ENCODE measurements at places on chromosomes 4 and X.

- DNase-seq, result no peak
Measured at GRCh38 chrX:148647651-148648050, 147.2 kb downstream of the AFF2 start.

- DNase-seq, result no peak
Measured at GRCh38 chr4:170259631-170260153, 169.9 kb upstream of the AADAT start.

GRCh38 chr4:148430854-148431253 is 11.4 kb downstream of the NR3C2 start:
- DNase-seq, result no peak

GRCh38 chr4:41339812-41340809 is 83.4 kb downstream of the UCHL1 start:
- DNase-seq, result no peak

DNA sequence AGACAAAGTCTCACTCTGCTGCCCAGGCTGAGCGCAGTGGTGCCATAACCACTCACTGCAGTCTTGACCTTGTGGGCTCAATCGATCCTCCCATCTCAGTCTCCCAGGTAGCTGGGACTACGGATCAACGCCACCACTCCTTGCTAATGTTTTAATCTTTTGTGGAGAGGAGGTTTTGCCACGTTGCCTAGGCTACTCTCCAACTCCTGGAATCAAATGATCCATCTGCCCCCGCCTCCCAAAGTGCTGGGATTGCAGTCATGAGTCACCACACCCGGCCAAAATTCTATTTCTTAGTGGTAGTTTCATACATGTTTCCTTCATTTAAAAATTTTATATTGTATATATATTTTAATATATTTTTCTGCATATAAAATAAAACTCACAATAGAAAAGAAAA is 125.8 kb upstream of the CLNK start:
- DNase-seq, result no peak

GRCh38 chr4:179182741-179183140 is 1740.5 kb upstream of the AGA start:
- no peak for DNase-seq

- no peak for DNase-seq
Measured at GRCh38 chr4:109846395-109847098, 1.4 kb upstream of the LRIT3 start.

DNA sequence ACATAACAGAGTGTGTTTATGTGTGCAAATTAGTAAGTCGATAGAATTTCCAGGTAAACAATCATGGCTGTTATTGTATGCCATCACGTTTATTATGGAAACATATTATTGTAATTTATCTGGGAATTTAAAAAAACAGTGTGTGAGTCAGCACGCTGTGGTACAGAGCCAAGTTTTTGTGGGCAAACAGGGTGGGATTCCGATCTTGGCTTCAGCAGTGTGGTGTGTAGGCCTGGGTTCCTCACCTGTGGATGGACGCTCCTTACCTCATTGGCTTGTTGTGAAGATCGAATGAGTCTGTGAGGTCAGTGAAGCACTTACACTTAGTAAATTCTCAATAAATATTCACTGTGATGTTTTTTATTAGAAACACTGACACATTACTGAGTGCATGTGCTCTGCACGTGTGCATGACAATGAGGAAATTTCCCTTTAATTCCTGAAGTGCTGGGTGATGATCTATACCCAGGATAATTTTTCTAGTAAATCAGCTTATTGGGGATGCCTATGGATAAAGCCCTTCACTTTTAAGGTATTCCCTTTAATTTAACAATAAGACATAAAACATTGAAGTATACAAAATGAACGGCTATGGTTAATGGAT is 36.4 kb downstream of the SLIT2 start:
- no peak for DNase-seq

- no peak for DNase-seq
Measured at GRCh38 chr4:77921701-77922100, 59.1 kb downstream of the MRPL1 start.

GRCh38 chr4:37812713-37813112 is 13.8 kb upstream of the PGM2 start:
- DNase-seq, result no peak

DNA sequence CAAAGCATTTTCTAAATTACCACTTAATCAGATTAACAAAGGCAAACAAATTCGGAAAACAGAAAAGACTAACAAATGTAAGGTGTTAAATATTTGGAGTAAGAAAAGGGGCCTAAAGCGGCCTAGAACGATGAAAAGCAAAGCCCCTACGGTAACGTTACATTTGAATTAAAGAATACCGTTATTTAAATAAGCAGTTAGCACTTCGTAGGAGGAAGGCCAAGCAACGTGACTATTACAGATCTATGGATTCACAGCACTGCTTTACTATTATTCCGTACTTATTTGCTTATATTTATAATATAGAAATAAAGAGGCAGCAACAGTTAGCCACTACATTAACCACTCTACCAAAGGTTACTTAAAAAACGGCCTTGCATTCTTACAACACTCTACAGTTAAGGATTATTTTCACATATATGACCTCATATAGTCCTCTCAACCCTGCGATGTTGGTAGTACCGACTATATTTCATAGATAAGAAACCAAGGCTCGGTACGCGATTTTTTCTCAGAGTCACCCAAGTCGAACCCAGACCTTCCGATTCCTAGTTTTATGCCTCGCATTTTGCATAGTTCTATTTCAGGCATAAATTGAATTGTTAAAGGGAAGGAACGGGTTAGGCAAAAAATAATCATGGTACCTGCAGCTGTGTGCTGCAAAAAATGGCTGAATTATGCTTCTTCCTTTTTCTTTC is 2.9 kb downstream of the KLHL15 start:
- no peak for DNase-seq

GRCh38 chr4:158949099-158949498 is 153.8 kb upstream of the RAPGEF2 start:
- DNase-seq, result no peak

- DNase-seq, result no peak
Measured at GRCh38 chrX:49959602-49960001, 37.2 kb downstream of the CLCN5 start.

DNA sequence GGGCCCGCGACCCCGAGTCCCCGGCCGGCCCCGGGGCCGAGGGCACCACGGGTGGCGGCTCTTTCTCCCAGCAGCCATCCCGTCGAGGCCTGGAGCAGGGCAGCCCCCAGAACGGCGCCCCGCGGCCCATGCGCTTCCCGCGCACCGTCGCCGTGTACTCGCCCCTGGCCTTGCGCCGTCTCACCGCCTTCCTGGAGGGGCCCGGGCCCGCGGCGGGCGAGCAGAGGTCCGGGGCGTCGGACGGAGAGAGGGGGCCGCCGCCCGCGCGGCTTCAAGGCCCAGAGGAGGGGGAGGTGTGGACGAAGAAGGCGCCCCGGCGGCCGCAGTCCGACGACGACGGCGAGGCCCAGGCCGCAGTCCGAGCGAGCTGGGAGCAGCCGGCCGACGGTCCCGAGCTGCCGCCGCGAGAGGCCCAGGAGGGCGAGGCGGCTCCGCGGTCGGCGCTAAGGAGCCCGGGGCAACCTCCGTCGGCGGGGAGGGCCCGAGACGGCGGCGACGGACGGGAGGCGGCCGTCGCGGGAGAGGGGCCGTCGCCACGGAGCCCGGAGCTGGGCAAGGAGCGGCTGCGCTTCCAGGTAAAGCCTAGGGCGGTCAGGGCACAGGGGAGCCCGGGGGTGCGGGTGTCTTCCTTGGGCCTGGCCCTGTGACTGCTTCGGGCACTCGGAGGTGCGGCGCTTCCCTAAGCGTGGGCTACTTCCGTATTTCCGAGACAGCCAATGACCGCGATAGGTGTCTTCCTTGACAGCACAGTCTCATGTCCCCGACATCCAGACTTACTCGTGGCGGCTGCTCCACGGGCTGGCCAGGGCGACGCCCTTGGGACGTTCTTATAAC is 845 bp downstream of the ZAR1 start:
- DNase-seq, result no peak

- DNase-seq, result no peak
Measured at GRCh38 chrX:2224161-2224560, 276.6 kb downstream of the DHRSX start.

GRCh38 chr4:76895619-76896018 is 2.3 kb downstream of the SOWAHB start:
- no peak for DNase-seq

DNA sequence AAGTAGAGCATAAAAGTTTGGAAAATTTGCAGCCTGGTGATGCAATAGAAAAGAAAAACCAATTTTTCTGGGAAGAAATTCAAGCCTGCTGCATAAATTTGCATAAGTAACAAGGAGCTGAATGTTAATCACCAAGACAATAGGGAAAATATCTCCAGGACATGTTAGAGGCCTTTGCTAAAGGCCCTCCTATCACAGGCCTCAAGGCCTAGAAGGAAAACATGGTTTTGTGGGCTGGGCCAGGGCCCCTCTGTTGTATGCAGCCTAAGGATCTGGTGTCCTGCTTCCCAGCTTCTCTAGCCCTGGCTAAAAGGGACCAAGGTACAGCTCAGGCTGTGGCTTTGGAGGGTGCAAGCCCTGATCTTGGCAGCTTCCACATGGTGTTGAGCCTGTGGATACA is 6.2 kb upstream of the RTL3 start:
- no peak for DNase-seq
